ENCODE measurements at places on chromosomes 13 and 19.

DNA sequence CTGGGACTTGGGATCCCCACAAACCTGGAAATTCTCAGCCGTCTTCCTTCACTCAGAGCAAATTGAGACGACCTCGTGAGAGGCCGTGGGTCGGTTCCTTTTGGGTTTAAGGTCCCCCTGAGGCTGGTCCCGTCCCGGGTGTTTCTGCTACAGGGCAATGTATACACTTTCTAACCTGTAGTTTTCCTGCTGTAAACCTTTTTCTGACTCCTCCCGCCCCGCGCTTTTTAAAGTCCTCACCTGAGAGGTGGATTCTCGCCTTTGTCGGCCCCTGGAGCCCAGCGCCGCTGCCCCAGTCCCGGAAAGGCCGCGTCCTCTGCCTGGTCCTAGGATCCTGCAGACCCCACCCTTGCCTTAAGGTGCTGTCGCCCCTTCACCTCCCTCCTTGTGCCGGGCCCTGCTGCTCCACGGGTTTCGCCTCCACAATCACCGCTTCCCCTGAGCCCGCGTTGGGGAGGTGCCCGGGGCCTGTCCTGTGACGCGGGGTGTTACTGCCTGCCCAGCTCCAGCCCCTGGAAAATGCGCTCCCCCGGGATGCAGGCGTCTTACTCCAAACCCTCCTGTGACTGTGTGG is 391 bp downstream of the ZNF761 start:
- no peak for DNase-seq

DNA sequence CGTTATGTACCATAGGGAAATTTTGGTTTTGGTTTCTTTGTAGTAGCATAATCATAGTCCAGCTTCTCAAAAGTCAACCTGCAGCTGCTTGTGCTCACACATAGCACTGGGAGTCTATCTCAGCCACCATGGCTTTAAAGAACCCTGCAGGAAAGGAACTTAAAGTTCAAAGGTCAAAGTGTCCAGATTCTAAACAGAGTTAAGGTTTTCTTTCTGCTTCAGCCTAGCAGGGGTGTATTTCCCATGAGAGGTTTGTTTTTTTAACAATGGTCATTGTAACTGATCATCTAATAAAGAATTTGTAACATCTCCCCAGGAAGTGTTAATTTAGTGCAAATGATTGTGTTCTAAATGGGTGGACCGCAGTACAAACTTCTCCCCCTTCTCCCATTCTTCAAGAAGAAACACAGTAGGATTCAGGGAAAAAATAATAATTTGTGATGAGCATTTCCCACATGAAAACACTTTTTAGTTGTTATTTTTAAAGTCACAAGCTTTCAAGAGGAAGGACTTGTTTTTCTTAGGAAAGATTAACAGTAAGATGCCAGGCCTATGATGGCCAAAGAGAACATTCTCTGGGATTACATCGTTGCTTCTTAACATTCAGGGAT is 168.0 kb downstream of the EFNB2 start:
- DNase-seq = no peak

DNA sequence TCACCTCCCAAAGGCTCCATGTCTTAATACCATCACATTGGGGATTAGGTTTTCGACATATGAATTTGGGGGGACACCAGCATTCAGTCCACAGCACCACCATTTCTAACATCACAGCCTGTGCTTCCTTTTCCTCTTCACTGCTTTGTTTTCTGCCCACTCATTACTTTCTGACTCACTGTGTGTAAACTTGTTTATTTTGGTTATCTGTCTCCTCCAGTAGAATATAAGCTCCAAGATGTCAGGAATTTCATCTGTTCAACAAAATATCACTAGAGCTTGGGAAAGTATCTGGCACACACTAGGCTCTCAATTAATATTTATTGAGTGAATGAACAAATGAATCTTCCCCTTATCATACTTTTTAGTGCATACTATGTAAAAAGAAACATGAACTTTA is 152.0 kb downstream of the NUFIP1 start:
- no peak for DNase-seq

- no peak for DNase-seq
Measured at GRCh38 chr13:53201454-53202225, 173.0 kb downstream of the OLFM4 start.

- DNase-seq = no peak
Measured at GRCh38 chr19:11693505-11694499, 44.9 kb downstream of the ZNF823 start.

All from globus pallidus (tissue), 1 donor.